Muscle of leg (tissue), 16 donors: ENCODE measurements at places on chromosomes 4 and X. TPM values are rescaled to one million over a fixed set of nuclear protein-coding genes. Genes with fewer than 3 reads are reported as not detected.

RASL11B gene
- 7.5 TPM for total RNA-seq

GRCh38 chr4:2848449-2848848 lies 4.8 kb downstream of the ADD1 start:
- DNase-seq: no peak

ART3 gene
- total RNA-seq: 26.0 TPM

DNA sequence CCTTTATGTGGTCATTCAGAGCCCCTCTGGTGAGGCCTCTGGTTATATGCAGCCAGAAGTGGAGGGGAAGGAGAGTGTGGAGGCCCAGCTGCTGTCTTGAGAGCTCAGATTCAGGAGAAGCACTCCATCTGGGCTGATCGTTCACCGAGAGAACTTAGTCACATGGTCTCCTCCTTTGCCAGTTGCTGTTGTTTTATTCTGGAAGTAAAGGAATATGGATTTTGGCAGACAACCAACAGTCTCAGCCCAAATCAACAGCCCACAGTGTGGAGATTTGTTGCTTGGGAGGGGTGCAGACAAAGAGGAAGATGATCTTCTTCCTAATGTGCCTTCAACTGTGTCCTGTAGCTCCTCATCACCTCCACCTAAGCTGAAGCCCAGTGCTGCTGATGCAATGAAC lies 355.4 kb downstream of the ANK2 start:
- peak; percentile 81 for DNase-seq

- peak; percentile 22 for DNase-seq
Measured at GRCh38 chrX:116204932-116205331, 34.4 kb downstream of the AGTR2 start.
